ENCODE measurements at places on chromosomes 16 and 17. TPM values are rescaled to one million over a fixed set of nuclear protein-coding genes. Genes with fewer than 3 reads are reported as not detected.

Gene HOXB9
- not detected for total RNA-seq

Gene ENDOV
- 25.4 TPM for total RNA-seq

Gene MPP2
- 1.3 TPM for total RNA-seq

Gene PARD6A
- 4.1 TPM for total RNA-seq

Gene NTN3
- total RNA-seq, result 2.1 TPM

Gene HOXB1
- not detected for total RNA-seq

Gene P2RX5
- total RNA-seq, result 0.99 TPM

Gene CHST6
- total RNA-seq, result 0.26 TPM

Gene MAPK7
- total RNA-seq, result 10.3 TPM

Gene CRYBA1
- not detected for total RNA-seq

Gene GPR142
- total RNA-seq, result not detected

Gene GNAO1
- total RNA-seq, result 0.26 TPM

Gene KIFC3
- total RNA-seq, result 44.9 TPM

Gene KRT14
- not detected for total RNA-seq

Gene TPSD1
- total RNA-seq, result not detected

Gene BTBD17
- not detected for total RNA-seq

Gene CCL23
- total RNA-seq, result not detected

Gene CSH2
- not detected for total RNA-seq

Gene CD300LB
- total RNA-seq, result not detected

Gene CES5A
- total RNA-seq, result not detected

Gene OR1E2
- not detected for total RNA-seq

Gene NECAB2
- under 0.01 TPM for total RNA-seq

Gene C17orf100
- 0.33 TPM for total RNA-seq

Gene RAMP2
- total RNA-seq, result 0.26 TPM

Gene SLC13A2
- total RNA-seq, result not detected

Gene DNASE1L2
- 0.77 TPM for total RNA-seq

Gene PRSS21
- total RNA-seq, result 0.17 TPM

Gene NPB
- total RNA-seq, result 0.51 TPM

Gene BIRC5
- 3.6 TPM for total RNA-seq

Gene FOXK2
- total RNA-seq, result 25.4 TPM

Gene ICAM2
- 2.6 TPM for total RNA-seq

Gene SLC5A11
- under 0.01 TPM for total RNA-seq

Gene MYO15A
- 0.77 TPM for total RNA-seq

Gene CDH16
- total RNA-seq, result not detected

Gene DNAH17
- total RNA-seq, result not detected

Gene JPH3
- total RNA-seq, result not detected

Gene CCL5
- total RNA-seq, result not detected

Gene ALDH3A2
- total RNA-seq, result 30.2 TPM

Gene KRTAP16-1
- not detected for total RNA-seq

Gene KRTAP4-9
- total RNA-seq, result not detected

Gene TUBB3
- total RNA-seq, result 253 TPM

Gene CCNF
- 3.6 TPM for total RNA-seq

Gene NOXO1
- total RNA-seq, result under 0.01 TPM
